Upper lobe of right lung (tissue), 1 donor: ENCODE measurements at places on chromosomes 2 and 18. TPM values are rescaled to one million over a fixed set of nuclear protein-coding genes. Genes with fewer than 3 reads are reported as not detected.
A peak's percentile ranks its signal among the peaks of the same experiment; 100 is the strongest.

Gene NXPH2
- total RNA-seq, result not detected

DNA sequence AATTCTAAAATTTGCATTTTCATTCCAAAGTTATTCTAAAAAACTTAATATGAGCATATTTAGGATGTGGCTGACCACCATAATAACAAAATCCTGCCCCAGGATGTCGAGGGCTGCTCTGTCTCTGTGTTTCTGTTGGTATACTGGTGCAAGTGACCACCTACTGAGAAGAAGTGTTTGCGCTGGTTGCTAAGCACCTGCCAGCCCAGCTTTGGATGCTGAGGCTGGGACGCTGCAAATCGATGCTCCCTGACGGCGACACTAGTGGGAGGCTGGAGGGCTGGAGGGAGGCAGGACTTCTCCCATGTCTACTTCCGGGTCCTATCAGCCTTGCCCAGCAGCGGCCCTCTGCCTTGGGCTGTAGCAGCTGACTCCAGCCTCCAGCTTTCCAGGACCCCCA is 45.0 kb downstream of the LAMA1 start:
- H3K4me1 ChIP-seq, result no peaks in the 10 kb centered on the region
- H3K36me3 ChIP-seq, result no peaks in the 10 kb centered on the region
- H3K4me3 ChIP-seq, result no peak overlapping the region
- DNase-seq, result no peak

- H3K27ac ChIP-seq, result no peak overlapping the region
- no peak overlapping the region for H3K4me3 ChIP-seq
- DNase-seq, result no peak
- no peaks in the 10 kb centered on the region for H3K4me1 ChIP-seq
- no peaks in the 10 kb centered on the region for H3K36me3 ChIP-seq
- H3K27me3 ChIP-seq, result peaks cover 19% of the 10 kb centered on the region
Observed at GRCh38 chr2:5673145-5674025, 18.8 kb upstream of the SOX11 start.

Gene UGT1A4
- total RNA-seq, result not detected

GRCh38 chr18:24128700-24129099 is 10.2 kb upstream of the CABYR start:
- H3K4me1 ChIP-seq, result peaks cover 9% of the 10 kb centered on the region
- no peak overlapping the region for H3K4me3 ChIP-seq
- no peak overlapping the region for H3K27ac ChIP-seq
- H3K27me3 ChIP-seq, result no peaks in the 10 kb centered on the region

GRCh38 chr2:106562268-106563186 is 75.4 kb downstream of the CD8B2 start:
- no peak overlapping the region for H3K27ac ChIP-seq
- peaks cover 7% of the 10 kb centered on the region for H3K4me1 ChIP-seq

GRCh38 chr18:62741118-62741566 is 25.8 kb downstream of the PHLPP1 start:
- H3K4me3 ChIP-seq, result no peak overlapping the region
- no peak overlapping the region for H3K27ac ChIP-seq
- H3K27me3 ChIP-seq, result no peaks in the 10 kb centered on the region
- H3K36me3 ChIP-seq, result no peaks in the 10 kb centered on the region
- H3K4me1 ChIP-seq, result peaks cover 15% of the 10 kb centered on the region

DNA sequence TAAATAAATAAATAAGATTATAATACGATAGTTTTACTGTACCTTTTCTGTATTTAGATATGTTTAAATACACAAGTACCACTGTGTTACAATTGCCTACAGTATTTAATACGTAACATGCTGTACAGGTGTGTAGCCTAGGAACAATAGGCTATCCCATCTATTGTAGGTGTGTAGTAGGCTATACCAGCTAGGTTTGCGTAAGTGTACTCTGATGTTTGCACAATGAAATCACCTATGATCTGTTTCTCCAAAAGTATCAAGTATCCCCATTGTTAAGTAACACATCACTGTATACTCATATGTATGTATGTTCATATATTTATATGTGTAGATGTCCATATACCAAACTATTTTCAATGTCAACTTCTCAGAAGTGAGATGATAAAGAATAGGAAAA is 118.2 kb upstream of the RND3 start:
- no peak overlapping the region for H3K4me3 ChIP-seq
- H3K27ac ChIP-seq, result no peak overlapping the region
- no peaks in the 10 kb centered on the region for H3K36me3 ChIP-seq
- peaks cover 10% of the 10 kb centered on the region for H3K4me1 ChIP-seq
- no peaks in the 10 kb centered on the region for H3K27me3 ChIP-seq

DNA sequence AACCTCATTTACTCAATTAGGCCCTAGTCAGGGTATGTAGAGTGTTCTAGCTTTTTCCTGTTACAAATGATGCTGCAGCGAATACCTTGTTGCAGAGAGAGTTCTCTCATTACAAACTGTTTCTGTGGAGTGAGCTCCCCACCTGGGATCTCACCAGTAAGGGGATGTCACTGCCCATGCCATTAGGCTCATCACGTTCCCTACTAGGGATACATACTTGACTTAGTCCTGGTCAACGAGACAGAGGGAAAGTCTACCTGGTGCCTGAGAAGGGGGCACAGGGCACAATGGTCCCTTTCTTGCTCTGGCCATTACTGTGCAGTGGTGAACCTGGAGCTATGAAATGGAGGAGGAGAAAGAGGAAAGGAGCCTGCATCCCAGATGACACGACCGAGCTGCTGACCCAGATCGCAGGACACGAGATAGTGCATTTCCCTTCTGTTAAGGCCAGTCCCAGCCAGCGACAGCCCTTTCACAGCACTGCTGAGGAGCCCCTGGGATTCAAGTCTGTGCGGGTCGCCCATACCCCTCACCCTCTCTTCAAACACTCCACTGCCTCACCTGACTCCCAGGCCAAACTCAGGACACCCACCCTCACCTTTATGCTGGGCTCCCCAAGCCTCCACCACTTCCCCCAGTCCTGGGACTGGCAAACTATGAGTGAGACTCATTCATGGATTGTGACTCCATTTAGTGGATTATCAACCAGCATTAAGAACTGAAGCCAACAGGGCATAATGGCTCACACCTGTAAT is 16.0 kb downstream of the MALL start:
- H3K27ac ChIP-seq, result peak overlapping the region; percentile 89
- peaks cover 45% of the 10 kb centered on the region for H3K4me1 ChIP-seq
- no peak overlapping the region for H3K4me3 ChIP-seq

- H3K4me1 ChIP-seq, result peaks cover 55% of the 10 kb centered on the region
- DNase-seq, result no peak
Observed at GRCh38 chr18:75212751-75213090, 2.1 kb downstream of the TSHZ1 start.

Gene DUSP11
- total RNA-seq, result 17.9 TPM

- no peak overlapping the region for H3K27ac ChIP-seq
- no peak for DNase-seq
- no peak overlapping the region for H3K4me3 ChIP-seq
- H3K36me3 ChIP-seq, result no peaks in the 10 kb centered on the region
- H3K4me1 ChIP-seq, result no peaks in the 10 kb centered on the region
Observed at GRCh38 chr2:55459279-55459678, 39.6 kb upstream of the CCDC88A start.

Gene CYP1B1
- total RNA-seq, result 69.4 TPM

DNA sequence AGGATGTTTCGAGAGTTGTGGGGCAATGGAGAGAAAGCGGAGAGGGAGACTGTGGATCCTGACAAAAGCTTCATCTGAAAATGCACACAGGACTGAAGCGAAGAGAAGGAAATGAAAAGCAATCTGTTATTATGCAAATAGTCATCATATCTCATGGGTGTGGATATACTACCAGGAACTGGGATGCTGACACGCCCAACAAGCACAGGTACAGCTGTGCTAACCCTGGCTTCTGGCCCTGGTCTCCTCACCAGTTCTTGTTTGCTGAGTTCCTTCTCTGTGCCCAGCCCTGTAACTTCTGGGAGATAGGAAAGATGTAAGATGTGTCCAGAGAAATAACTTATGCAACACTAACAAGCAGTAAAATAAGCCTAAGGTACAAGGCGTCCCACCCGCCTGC is 358.8 kb downstream of the CMPK2 start:
- no peaks in the 10 kb centered on the region for H3K36me3 ChIP-seq
- no peaks in the 10 kb centered on the region for H3K27me3 ChIP-seq
- H3K4me3 ChIP-seq, result no peak overlapping the region
- no peaks in the 10 kb centered on the region for H3K4me1 ChIP-seq
- no peak for DNase-seq

DNA sequence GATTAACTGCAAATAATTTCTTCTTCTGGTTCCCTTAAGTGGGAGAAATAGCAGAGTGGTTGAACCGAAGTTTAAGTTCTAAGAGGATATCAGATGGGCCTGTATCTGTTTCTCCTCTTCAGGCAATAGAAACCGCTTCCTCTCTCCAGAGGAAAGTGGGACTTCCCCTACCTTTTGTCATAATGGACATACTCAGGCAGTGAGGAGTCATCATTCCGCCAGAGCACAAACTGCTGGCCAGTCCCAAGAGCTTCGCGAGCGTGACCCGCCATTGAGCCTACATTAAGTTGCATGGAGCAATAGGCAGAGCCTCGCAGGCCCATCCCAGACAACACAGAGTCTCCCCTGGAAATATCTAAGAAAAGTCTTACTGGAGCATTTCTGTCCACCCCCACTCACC is 158.9 kb downstream of the LDLRAD4 start:
- no peak overlapping the region for H3K27ac ChIP-seq
- H3K27me3 ChIP-seq, result no peaks in the 10 kb centered on the region
- H3K4me3 ChIP-seq, result no peak overlapping the region
- no peaks in the 10 kb centered on the region for H3K36me3 ChIP-seq

GRCh38 chr18:7566567-7567473 is at the start of gene PTPRM:
Gene PTPRM (plus strand): TSS chr18:7567316. CDS start chr18:7567819, 503 bp downstream.
- no peaks in the 10 kb centered on the region for H3K27me3 ChIP-seq
- peak within 1 kb of the TSS; percentile 96 for H3K27ac ChIP-seq
- no peaks in the 10 kb centered on the region for H3K36me3 ChIP-seq
- H3K4me1 ChIP-seq, result peaks cover 26% of the 10 kb centered on the region

GRCh38 chr2:15988733-15989132 is 48.4 kb downstream of the MYCN start:
- no peak overlapping the region for H3K4me3 ChIP-seq
- H3K27me3 ChIP-seq, result no peaks in the 10 kb centered on the region
- no peaks in the 10 kb centered on the region for H3K4me1 ChIP-seq
- no peak for DNase-seq
- no peak overlapping the region for H3K27ac ChIP-seq

DNA sequence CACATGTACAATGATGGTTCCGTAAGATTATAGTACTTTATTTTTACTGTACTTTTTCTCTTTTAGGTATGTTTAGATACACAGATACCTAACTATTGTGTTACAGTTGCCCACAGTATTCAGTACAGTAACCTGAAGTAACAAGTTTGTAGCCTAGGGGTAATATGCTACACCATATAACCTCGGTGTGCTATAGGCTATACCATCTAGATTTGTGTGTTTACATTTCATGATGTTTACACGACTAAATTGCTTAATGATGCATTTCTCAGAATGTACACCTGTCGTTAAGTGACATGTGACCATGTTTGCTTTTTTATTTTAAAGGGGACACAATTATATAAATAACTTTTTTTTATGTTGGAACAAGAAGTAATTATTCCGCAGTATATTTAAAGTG is 34.5 kb downstream of the PIK3C3 start:
- no peaks in the 10 kb centered on the region for H3K4me1 ChIP-seq
- H3K36me3 ChIP-seq, result peaks cover 47% of the 10 kb centered on the region
- no peak overlapping the region for H3K4me3 ChIP-seq
- H3K27me3 ChIP-seq, result no peaks in the 10 kb centered on the region
- H3K27ac ChIP-seq, result no peak overlapping the region

Gene SLC8A1
- total RNA-seq, result 53.8 TPM

- H3K4me1 ChIP-seq, result peaks cover 3% of the 10 kb centered on the region
- peaks cover 24% of the 10 kb centered on the region for H3K36me3 ChIP-seq
- no peak for DNase-seq
- no peak overlapping the region for H3K4me3 ChIP-seq
Observed at GRCh38 chr18:79375441-79376154, 20.1 kb upstream of the NFATC1 start.

Gene SNTG2
- 3.6 TPM for total RNA-seq

- no peaks in the 10 kb centered on the region for H3K36me3 ChIP-seq
- no peaks in the 10 kb centered on the region for H3K4me1 ChIP-seq
- no peak for DNase-seq
- no peak overlapping the region for H3K27ac ChIP-seq
- H3K27me3 ChIP-seq, result no peaks in the 10 kb centered on the region
Observed at GRCh38 chr2:183474912-183475695, 350.9 kb downstream of the NUP35 start.

Gene CASP10
- 31.6 TPM for total RNA-seq

Gene GKN1
- total RNA-seq, result not detected

- H3K4me1 ChIP-seq, result no peaks in the 10 kb centered on the region
- H3K27ac ChIP-seq, result no peak overlapping the region
- H3K27me3 ChIP-seq, result no peaks in the 10 kb centered on the region
- DNase-seq, result no peak
- H3K4me3 ChIP-seq, result no peak overlapping the region
Observed at GRCh38 chr2:226151157-226151556, 648.5 kb downstream of the IRS1 start.

Gene CFAP65
- not detected for total RNA-seq

Gene SLC5A7
- total RNA-seq, result 0.81 TPM

GRCh38 chr18:79246309-79247108 is 149.2 kb upstream of the NFATC1 start:
- no peaks in the 10 kb centered on the region for H3K27me3 ChIP-seq
- H3K4me3 ChIP-seq, result peak overlapping the region; percentile 6
- peak; percentile 81 for DNase-seq
- no peak overlapping the region for H3K27ac ChIP-seq

Gene KCNK3
- total RNA-seq, result 25.4 TPM

Gene FTCDNL1
- 2.1 TPM for total RNA-seq

Gene PPP1R1C
- 5.8 TPM for total RNA-seq

- H3K36me3 ChIP-seq, result no peaks in the 10 kb centered on the region
- H3K4me3 ChIP-seq, result no peak overlapping the region
- H3K27ac ChIP-seq, result no peak overlapping the region
Observed at GRCh38 chr18:47877892-47878291, 52.6 kb downstream of the SMAD2 start.

Gene METTL5
- 34.7 TPM for total RNA-seq

DNA sequence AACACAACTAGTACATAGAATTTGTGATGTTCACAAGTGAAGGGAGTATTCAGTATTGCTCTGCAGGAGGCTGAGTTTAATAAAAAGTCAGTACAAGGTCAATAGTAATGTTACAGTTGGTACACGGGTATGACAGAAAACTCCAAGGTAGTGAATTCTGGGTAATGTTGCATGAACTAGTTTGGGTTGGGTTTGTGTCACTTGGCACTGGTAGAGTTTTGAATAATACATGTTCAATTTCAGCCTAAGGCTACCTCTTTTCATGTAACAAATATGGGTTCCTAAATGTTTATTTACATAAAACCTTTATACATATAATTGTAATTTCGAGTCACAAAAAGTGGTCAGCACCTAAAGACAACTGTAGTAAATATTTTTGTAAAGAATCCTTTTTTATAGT is 19.4 kb downstream of the CTIF start:
- no peak overlapping the region for H3K27ac ChIP-seq
- H3K4me1 ChIP-seq, result peaks cover 10% of the 10 kb centered on the region
